ENCODE measurements at places on chromosomes 6 and 20.
A peak's percentile ranks its signal among the peaks of the same experiment; 100 is the strongest.

- no peak for DNase-seq
Observed at GRCh38 chr6:66127061-66127460, 420.0 kb upstream of the EYS start.

- no peak for DNase-seq
Observed at GRCh38 chr6:33451606-33452005, 2.8 kb upstream of the ZBTB9 start.

GRCh38 chr6:134138226-134138975 is 86.0 kb upstream of the SLC2A12 start:
- no peak for DNase-seq

- DNase-seq, result no peak
Observed at GRCh38 chr6:26476896-26477295, 19.1 kb downstream of the BTN2A1 start.

DNA sequence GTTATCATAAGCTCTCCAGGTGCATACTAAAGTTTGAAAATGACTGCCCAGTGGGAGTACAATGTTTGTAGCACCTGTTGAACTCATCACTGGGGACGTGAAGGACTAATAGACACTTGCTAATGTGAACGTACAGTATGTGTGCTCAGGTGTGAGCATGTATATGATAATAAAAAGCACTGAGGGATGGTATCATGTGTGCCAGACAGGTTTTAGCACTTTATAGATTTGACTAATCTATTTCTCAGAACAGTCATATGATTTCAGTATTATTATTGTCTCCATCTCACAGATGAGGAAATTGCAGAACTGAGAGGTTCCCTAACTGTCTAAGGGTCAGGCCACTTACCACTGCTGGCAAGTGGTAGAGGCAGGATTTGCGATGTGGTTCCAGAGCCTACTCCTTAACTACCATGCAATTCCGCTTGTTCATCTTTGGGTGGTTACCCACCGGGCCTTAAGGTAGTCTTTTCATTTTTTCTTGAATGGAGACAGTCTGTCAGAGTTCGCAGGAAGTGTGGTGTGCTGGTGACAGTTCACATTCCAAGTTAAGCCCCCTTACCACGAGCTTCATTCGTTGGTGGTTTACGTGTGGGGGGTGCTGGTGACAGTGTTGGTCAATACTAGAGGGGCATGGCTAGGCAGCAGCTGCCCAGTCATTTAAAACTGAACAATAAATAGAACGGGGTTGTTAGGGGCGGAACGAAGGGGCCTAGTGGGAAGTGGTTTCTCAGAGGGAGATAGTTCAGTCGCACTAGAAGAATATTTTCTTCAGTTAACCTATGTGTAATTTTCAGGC is 46.8 kb downstream of the RREB1 start:
- DNase-seq, result no peak

DNA sequence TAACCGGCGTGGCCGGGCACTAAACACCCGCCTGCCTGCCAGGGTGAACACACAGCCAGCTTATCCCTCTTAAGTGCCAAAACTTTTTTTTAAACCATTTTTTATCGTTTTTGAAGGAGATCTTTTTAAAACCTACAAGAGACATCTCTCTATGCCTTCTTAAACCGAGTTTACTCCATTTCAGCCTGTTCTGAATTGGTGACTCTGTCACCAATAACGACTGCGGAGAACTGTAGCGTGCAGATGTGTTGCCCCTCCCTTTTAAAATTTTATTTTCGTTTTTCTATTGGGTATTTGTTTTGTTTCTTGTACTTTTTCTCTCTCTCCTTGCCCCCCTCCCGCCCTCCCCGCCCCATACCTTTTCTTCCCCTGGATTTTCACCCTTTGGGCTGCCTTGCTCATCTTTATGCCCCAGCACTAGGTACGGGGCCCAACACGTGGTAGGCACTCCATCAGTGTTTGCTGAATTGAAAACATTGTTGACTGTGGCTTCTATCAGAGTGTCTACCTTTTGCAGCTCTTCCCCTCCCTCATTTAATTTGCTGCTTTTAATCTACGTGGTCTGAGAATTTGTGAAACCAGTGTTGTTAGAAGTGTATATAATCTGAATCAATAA is 1.5 kb downstream of the ZCCHC3 start:
- DNase-seq, result no peak

GRCh38 chr6:17202526-17202925 is 78.6 kb upstream of the RBM24 start:
- no peak for DNase-seq

DNA sequence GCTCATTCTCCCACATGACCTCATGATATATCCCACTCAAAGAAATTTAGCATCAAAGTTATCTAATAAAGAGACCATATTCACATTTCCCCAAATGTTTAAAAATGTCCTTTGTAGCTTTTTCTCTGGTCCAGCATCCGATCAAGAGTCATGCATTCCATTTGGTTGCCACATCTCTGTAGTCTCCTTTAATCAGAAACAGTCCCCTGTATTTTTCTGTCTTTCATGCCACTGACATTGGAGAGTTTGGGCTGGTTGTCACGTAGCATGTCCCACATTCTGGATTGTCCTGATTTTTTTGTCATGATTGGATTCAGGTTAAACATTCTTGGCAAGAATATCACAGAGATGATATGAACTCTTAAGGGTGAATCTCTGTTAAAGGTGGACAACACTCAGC is 55.7 kb downstream of the SNX5 start:
- DNase-seq, result no peak

DNA sequence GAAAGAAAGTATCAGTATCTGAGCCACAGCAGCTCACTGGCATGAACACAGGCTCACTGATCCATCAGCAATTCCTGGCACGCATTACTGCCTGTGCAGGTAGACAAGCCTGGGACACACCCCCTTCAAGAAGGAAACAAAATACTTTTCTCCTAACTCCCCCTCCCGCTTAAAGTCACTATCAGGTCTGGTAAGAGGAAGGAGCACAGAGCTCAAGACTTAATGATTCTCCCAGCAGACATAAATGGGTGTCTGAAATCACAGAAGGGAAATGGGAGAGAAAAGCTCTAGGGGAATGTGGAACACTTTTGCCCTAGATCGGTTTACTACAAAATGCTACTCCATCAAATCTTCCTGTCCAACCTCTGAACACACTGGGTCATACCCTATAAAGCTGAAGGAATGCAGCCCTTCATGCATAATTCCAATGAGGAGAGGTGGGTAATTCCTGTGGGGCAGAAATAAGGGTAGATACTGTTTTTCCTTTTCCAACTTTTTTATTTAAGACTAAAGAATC is at the start of gene ADGRF1:
TSS of gene ADGRF1 (minus strand) at position 58 of the 517 bp plus-strand sequence. CDS start 13,271 bp downstream, outside the sequence.
- no peak for DNase-seq

DNA sequence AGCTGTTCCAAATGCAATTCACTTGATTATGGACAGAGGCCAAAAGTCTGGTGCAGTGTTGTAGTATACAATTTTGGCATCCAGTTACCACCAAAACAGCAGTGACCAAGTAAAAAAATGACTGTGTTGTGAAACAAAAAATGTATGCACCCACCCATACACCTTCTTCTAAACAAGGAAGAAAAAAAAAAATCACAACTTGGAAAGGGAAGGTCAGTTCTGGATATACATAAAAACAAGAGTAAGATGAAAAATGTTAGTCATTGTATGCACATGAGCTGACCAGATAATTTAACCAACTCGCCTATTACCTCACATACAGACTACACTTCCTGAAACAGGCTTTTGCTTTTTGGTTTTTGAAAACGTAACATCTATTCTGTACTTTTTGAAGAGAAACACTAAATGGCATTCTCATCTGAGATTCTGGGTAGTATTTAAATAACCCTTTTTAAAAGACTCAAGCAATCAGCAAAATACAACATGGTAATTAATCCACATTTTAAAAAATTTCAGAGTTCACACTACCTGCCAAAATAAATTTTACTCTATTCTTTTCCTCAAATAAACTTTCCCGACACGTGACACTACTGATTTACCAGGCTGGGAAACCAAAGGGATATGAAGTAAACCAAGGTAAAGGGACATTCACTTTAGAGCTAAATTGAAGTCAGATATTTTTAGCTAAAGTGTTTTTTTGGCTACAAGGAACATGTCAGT is 141.6 kb upstream of the SHLD1 start:
- DNase-seq, result no peak

GRCh38 chr20:36856691-36857635 is 19.0 kb upstream of the TLDC2 start:
- DNase-seq, result peak; percentile 74

- no peak for DNase-seq
Observed at GRCh38 chr6:156985309-156985708, 208.1 kb downstream of the ARID1B start.

GRCh38 chr6:143570147-143570853 is 58.8 kb upstream of the FUCA2 start:
- DNase-seq, result no peak

DNA sequence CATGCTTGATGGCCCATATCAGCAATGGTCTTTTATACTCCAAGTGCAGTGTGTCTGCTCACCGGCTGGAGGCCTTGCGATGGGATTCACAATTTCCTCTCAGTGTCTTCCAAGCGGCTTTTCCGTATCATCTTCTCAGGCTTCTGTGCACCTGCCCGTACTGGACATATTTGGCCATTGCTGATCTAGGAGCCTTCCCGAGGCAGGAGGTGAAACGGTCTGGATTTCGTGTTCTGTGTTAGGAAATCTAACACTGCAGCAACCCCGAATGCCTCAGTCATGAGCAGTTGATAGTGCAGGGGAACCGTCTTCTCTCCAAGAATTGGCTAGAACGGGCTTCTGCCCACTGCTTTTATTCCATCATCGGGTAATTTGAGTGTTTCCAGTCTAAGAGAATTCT is 60.5 kb downstream of the PPP1R14C start:
- no peak for DNase-seq

- no peak for DNase-seq
Observed at GRCh38 chr6:3296537-3296936, 37.8 kb downstream of the PSMG4 start.

- DNase-seq, result no peak
Observed at GRCh38 chr20:58019027-58019849, 209.2 kb downstream of the ANKRD60 start.

DNA sequence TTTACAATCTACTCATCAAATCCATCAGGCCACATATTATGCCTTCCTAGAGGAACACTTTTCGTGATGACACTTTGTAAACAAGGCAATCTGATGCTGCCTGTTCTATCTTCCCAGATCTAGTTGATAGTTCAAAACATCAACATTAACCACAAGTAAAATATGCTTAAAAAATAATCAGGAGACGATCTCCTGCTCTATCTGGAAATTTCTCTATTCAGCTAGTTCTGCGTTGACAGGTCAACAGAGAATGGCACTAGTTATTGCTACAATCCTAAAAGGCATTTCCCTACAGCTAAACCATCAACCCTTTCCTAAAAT is 2.1 kb downstream of the B4GALT5 start:
- no peak for DNase-seq

GRCh38 chr6:73854998-73855718 is 159.2 kb downstream of the CD109 start:
- DNase-seq, result peak; percentile 16

- no peak for DNase-seq
Observed at GRCh38 chr6:90484385-90484784, 102.5 kb downstream of the MAP3K7 start.

- DNase-seq, result no peak
Observed at GRCh38 chr6:73236144-73236750, 11.0 kb upstream of the KHDC1L start.

GRCh38 chr6:23180504-23181293 is 611.3 kb downstream of the HDGFL1 start:
- DNase-seq, result no peak

GRCh38 chr20:62366370-62367135 is 559 bp downstream of the LAMA5 start:
- DNase-seq, result no peak

DNA sequence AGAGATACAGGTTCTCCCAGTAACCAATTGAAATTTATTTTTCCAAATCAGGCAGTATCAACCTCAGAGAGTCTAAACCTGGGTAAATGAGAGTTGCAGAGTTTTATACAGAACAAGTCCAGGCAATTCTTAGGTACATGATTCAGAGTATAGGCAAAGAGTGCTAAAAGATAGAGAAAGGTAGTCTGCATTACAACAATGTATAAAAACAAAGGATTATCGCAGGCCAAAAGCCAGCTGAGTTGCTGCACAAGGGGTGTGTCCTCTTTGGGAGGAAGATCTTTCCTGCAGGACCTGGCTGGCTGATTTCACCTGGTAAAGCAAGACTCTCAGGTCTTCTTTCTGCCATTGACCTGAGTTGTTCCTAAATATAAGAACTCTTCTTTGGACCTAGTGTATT is 48.9 kb upstream of the ECHDC1 start:
- DNase-seq, result no peak

DNA sequence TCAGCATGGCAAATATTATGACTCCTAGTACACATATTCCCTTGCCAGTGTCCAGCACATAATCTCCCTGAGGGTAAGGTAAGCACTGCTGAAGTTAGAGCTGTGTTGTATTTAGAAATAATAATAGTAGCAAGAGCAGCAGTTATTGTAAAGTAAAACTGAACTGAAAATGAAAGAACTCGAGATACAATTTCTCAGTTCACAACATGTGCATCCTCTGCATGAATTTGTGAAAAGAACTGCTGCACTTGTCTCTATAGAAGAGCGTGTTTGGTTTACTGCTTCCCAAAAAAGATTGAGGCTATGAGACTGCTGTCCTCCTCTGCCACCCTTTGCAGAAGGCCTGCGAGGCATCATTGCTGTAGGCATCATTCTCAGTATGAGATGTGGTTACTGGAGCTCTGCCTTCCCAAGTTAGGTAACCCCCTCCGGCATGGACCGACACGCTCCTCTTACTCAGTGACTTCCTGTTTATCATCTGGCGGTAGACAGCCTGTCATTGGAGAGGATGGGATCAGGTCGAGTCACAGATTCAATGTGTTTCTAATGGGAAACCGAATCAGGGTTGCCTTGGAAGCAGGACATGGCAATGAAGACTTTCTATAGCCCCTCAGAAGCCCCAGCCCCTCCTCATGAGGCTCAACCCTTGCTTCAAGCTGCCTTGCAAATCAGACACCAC is 48.1 kb downstream of the SLC24A3 start:
- no peak for DNase-seq

GRCh38 chr6:34587851-34588250 is 31.7 kb upstream of the SPDEF start:
- DNase-seq, result no peak

Data from CD4-positive, alpha-beta T cell treated with Interleukin-17A for 4 hours (primary cell).